Activated CD4-positive, alpha-beta T cell treated with anti-CD3 and anti-CD28 coated beads, Interleukin-2, amount 50 U/mL, for 48 hours (primary cell): ENCODE measurements at places on chromosomes 4 and X.
A peak's percentile ranks its signal among the peaks of the same experiment; 100 is the strongest.

GRCh38 chr4:184437565-184438265, 36.6 kb downstream of the IRF2 start:
- no peak for DNase-seq

- no peak for DNase-seq
Observed at GRCh38 chrX:94366616-94367015, 692.6 kb downstream of the FAM133A start.

DNA sequence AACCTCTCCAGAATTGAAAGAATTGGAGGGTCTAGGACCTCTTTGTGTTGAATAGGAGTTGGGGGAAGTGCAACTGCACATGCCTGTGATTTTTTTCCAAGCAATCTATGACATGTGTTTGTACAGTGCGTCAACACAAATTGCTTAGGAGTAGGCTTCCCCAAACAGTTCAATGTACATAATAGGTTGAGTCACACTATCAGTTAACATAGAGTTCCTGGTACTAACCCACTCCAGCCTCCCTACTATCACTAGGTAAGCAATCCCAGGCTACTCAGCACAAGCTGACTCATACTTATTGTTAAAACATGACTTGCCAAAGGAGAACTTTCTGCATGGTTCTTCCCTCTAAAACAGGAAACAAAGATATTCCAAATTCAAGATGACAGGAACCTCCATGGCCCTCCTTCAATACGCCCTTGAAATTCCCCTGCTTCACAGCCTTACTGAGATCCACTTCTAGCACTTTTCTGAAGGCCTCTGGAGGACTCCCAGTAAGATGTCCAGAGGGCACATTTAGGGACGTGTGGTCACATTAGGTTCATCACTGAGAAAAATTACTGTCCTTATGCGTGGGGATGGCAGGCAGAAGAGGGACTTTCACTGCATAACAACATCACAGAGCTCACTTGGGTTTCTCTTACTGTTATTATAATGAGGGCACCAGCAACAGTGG, 8.4 kb upstream of the VSIG1 start:
- no peak for DNase-seq

- DNase-seq: no peak
Observed at GRCh38 chrX:118437283-118437682, 58.3 kb upstream of the DOCK11 start.

DNA sequence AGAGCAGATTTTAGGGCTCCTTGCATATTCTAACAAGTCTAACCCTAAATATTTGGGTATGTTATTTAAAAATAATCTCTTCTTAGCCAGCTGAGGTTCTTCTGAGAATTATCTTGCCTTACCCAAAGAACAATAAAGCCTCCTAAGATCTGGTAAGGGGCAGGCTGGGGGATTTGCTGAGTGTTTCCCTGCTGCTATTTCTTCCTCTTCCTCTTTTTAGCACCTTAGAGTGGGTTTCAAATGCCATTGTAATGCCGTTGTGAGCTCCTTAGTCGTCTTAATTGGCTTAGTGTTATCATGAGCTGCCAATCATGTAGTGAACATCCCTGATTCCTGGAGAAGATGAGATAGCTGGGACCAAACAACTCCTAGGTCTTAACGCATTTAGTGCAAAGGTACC, 15.4 kb downstream of the STOX2 start:
- DNase-seq: no peak

DNA sequence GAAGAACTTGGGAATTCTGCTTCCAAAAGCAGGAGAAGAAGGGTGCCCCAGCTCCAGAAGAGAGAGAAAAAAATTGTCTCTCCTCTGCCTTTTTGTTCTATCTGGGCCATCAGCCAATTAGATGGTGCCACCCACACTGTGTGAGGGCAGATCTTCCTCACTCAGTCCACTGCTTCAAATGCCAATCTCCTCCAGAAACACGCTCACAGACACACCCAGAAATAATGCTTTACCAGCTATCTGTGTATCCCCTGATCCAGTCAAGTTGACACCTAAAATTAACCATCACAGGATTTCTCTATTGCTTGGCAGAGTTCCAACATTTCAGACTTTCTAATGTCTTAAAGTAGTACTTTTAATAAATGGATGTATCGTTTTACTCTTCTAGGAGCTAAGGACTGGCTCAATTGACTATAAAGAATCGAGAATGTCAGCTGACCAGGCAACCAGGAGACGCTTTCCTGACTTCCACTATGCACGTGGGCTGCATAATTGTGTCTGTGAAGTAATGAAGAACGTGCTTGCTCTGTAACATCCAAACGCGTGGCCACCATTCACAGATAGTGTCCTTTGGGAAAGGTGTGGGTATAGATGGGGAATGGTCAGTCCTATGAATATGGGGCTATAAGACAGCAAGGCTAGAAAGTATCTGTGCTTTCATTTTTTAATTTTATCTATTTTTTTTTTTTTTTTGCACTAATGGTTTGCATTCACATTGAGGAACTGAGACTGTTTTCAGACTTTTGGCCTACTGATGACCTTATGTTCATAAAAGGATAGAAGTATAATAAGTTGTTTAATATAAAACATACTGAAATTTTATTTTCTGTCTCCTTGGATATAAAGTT, 9.9 kb upstream of the SMIM20 start:
- DNase-seq: no peak

DNA sequence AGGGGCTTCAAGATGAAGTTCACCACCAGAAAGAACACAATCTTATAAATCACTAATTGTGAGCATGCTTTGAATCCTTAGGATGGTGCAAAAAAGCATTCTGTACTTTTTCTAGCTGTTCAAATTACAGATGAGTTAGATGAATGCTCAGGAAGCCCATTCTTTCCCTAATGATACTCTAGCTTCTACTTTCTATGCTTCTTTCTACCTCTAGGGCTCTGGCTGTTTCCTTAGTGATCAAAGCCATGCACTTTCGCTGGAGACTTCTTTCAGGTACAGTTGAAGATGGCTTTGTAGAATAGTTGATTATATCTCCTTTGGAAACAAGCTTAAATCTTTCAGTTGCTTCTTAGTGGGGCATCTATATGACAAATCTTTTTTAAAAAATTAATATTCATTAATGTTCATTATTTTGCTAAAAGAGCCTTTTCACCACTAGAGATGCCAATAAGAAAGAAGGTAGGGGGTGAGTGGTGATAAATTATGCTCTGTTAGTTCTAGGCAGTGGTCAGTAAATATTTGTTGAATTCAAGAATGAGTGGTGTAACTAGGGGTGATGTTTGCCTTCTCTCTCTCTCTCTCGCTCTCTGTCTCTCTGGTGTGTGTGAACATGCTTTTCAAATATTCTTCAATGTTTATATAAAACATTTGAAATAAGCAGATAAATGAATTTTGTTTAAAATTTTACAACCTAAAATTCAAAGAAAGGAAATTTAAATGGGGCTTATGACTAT, 169.4 kb downstream of the GLUD2 start:
- no peak for DNase-seq

GRCh38 chr4:11719879-11720278, 291.2 kb upstream of the HS3ST1 start:
- DNase-seq: no peak

- no peak for DNase-seq
Observed at GRCh38 chr4:66633477-66633876, 911.8 kb downstream of the CENPC start.

DNA sequence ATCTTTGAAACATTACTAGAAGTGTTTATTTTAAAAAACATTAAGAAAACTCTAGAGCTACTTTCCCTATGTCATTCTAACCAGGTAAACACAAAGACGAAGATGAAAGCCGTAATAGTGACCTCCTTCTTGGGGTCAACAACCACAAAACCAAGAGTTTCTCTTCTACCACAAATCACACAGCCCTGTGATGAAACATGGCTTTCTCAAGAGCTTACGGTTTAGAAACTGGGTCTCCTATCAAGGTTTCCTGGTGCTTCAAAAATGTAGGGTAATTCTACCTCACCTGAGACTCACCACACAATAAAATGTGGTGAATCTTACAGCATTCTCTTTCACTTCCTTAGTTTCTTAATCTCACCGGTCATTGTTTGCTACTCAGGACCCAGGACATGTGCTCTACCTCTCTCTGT, 50.9 kb downstream of the CORIN start:
- DNase-seq: no peak

GRCh38 chr4:101103381-101104142, 243.8 kb downstream of the PPP3CA start:
- no peak for DNase-seq

- DNase-seq: no peak
Observed at GRCh38 chr4:33323393-33323792, 2603.2 kb downstream of the PCDH7 start.

DNA sequence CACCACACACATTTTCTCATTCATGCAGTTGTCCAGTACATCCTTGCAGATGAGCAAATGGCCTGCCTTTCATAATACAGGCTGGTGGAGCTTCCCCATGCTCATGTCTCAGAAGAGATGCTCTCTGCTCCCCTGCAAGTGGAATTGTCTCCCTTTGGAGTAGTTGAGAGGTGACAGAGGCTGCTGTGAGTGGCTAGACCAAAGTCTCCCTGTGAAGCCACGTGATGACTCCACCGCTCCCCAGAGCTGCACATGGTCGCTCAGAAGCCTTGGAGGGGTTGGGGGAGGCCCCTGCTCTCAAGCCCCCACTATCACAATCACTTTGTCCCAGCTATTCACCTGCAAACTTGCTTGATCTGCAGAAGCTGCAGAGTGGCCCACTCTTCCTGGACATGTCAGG, 1.5 kb upstream of the GPR78 start:
- DNase-seq: no peak

DNA sequence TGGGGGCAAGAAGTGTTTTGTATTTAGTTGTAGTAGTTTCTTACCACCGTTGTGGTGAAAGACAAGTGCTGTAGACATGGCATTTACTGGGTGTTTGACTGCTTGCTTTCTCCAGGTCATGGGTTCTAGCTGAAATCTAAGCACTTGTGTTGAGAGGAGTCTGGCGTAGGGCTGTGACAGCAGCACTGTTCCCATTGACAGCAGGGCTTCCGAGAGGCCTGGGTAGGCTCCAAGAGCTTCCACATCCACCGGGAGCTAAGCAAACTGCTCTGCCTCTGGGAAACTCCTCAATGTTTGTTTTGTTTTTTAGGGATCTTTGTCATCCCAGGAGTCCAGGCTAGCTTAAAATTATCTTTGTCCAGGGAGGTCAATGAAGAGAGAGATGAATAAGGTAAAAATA, 44.3 kb downstream of the BMPR1B start:
- no peak for DNase-seq

DNA sequence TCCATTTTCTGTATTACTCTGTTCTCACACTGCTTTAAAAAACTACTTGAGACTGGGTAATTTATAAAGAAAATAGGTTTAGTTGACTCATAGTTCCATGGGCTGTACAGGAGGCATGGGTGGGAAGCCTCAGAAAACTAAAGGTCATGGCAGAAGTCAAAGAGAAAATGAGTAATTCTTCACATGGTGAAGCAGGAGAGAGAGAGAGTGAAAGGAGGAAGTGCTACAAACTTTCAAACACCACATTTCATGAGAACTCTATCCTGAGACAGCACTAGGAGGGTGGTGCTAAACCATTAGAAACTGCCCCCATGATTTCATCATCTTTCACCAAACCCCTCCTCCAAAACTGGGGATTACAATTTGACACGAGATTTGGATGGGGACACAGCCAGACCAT, 108.0 kb upstream of the PBDC1 start:
- no peak for DNase-seq

DNA sequence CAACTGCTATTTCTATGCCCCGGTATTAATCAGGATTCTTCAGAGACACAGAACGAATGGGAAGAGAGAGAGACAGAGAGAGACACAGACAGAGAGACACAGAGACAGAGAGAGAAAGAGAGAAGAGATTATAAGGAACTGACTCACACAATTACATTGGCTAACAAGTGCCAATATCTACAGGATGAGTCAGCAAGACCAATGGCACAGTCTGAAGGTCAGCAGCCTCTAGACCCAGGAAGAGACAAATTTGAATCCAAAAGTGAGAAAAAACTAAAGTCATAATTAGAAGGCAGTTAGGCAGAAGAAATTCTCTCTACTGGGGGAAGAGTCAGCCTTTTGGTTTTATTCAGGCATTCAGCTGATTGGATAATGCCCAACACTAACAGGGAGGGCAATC, 187.3 kb downstream of the MAB21L2 start:
- no peak for DNase-seq

GRCh38 chr4:186723292-186724057, at the start of gene FAT1:
FAT1 (minus strand) TSS chr4:186723856; CDS start chr4:186709827, 14,029 bp downstream.
- no peak for DNase-seq

DNA sequence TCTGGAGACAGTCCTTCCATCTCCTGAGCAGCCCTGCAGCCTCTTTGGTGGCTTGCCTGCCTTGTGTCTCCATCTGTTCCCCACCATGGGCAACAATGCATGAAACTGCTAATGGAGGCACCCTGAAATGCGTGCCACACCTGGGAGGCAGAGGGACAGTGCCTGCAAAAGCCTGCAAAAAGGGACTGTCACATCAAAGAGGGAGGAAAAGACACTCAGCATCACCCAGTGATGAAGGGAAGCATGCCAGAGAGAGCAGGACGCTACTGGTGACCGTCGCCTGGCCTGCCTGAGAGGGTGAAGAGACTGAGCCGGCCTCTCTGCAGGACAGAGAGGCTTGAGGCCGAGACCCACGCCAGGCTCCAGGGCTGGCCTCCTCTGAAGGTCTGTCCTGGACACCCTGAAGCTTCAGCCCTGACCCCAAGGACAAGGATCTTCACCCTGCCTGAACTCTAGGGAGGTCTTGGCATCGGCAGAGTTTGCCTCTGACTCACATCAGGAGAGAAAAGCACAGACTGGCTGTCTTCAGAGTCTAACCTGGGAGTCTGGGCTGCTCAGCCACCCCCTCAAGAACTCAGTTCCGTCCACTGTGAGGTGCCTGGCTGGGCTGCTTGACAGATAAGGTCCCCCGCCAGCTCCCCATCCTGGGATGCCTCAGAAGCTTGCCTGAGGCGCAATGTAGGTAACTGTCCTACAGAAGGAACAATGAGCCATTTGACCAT, 8.1 kb downstream of the ACSL1 start:
- DNase-seq: no peak

- DNase-seq: no peak
Observed at GRCh38 chrX:52979993-52980392, 21.7 kb upstream of the FAM156A start.

GRCh38 chr4:129261584-129261983, 165.6 kb downstream of the C4orf33 start:
- DNase-seq: no peak

GRCh38 chrX:119655125-119655524, 37.8 kb downstream of the SEPTIN6 start:
- DNase-seq: peak; percentile 75

DNA sequence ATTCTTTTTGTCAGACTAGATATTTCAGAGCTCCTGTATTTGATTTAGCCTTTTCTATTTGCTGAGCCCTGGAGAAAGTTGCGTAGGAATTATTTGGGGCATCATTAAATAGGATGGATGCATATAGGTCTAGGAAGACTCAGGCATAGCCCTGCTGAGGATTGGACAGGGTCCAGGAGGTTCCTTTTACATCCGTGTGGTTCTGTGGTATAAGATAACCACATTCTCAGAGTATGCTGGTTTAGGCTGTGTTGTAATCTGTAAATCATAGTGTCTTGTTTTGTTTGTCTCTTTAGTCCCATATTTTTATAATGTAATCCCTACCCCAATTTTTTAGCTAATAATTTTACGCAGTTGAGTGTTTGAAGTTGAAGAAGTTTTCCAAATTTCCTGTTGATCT, 513.7 kb downstream of the RPA4 start:
- DNase-seq: no peak
